ENCODE measurements at places on chromosomes 12 and 14. TPM values are rescaled to one million over a fixed set of nuclear protein-coding genes. Genes with fewer than 3 reads are reported as not detected.

The HAL gene
- 0.29 TPM for total RNA-seq

The TEX52 gene
- total RNA-seq: not detected

GRCh38 chr14:103095210-103095778 lies 769 bp downstream of the EXOC3L4 start:
- no peak for DNase-seq

GRCh38 chr12:122609732-122610131 lies 82.7 kb downstream of the KNTC1 start:
- DNase-seq: no peak

GRCh38 chr12:28795311-28795710 lies 353.8 kb upstream of the FAR2 start:
- no peak for DNase-seq

DNA sequence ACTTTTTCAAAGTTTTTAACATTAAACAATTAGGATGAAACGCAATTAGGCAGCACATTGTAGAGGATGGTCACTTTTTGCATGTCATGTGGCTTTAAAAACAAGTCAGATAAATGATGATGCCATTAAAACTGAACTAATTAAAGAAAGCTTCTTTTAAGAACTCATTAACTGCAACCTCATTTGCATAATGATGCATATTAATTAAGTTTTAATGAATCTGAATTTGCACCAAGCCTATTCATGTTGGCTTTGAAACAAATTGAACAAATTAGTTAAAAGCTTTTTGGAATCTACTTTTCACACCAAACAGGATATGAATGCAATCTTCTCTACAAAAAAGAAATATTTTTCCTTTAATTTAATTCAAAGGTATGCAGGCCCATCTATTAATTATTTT lies 499.0 kb downstream of the VRK1 start:
- no peak for DNase-seq

- peak; percentile 59 for DNase-seq
These were observed 52.1 kb downstream of the CCDC88C start for GRCh38 chr14:91365552-91365951.

DNA sequence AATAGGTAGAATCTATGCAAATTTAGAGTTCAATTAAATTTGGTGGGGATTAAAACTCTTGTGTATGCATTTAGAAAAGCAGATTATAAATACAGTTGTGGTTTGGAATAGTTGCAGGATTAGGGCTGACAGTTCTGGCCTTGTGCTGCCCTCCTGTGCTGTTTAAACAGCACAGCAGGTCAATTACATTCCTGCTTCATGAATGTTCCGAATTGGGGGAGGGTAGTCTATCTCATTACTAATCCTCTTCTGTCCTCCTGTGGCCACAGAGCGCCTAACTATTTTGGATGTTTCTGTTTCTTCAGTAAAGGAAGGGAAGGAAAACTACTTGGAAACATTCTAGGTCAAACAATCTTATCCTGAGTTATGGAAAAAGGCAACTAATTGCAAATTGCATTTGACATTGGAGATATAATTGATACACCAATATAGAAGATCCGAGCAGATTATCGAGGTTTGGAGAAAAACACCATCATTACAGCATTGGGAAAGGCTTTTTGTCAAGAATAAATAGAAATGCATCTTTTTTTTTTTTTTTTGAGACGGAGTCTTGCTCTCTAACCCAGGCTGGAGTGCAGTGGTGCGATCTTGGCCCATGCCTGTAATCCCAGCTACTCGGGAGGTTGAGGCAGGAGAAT lies 8.7 kb upstream of the GPR19 start:
- peak; percentile 49 for DNase-seq

GRCh38 chr14:36570065-36570464 lies 12.3 kb downstream of the NKX2-8 start:
- DNase-seq: no peak

- peak; percentile 50 for DNase-seq
These were observed 51.9 kb upstream of the NUDT4 start for GRCh38 chr12:93325855-93326254.

The HCFC2 gene
- 27.7 TPM for total RNA-seq

The ZNF891 gene
- total RNA-seq: 1.4 TPM

DNA sequence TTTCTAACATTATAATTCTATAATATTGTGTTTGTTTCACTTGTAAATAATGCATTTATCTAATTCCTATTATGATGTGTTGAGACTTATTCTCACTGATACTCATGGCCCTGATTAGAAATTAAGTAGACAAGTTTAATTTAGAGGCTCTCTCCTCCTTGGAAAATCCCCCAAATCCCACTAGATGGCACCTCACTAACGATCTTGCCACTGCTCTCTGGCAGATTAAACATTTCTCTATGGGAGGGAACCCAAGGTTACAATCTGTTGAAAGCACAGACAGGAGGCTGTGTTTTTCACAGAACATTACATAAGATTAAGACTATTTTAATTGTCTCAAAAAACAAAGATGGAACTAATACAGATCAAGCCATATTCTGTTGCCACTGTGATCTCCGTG lies 318.7 kb downstream of the LRFN5 start:
- DNase-seq: no peak

DNA sequence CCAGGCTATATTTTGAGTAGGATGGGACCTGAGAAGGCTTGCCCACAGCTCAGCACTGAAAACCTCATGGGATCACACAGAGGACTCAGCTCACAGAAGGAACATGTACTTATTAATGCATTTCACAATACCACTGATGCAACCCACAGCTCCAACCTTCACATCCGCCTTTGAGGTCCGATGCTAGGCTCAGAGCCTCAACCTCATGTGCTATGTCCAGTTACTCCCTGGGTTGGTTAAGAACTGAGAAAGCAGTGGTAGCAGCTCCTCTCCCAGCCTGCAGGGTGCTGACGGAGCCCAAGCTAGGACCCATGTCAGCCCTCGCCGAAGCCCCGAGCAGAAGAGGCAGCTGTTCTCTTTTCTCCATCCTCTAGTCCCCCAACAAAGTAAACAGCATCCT lies 52.9 kb downstream of the SPTB start:
- DNase-seq: no peak

DNA sequence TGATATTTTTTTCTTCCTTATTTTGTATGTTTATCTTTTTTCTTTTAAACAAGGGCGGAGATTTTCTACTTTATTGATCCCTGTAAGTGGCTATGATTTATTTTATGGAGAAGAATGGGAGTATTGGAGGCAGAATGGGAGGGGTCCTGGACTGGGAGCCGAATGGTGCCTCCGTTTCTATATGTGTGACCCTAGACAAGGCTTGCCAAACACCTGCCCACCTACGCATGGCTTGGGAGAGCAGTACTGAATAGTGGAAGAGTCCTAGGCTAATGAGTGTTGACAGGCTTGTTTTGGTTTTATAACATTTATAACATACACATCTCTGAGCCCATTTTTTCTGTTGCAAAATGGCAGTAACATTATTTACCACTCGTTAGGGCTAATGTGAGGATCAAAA lies 29.0 kb downstream of the STK38L start:
- no peak for DNase-seq

DNA sequence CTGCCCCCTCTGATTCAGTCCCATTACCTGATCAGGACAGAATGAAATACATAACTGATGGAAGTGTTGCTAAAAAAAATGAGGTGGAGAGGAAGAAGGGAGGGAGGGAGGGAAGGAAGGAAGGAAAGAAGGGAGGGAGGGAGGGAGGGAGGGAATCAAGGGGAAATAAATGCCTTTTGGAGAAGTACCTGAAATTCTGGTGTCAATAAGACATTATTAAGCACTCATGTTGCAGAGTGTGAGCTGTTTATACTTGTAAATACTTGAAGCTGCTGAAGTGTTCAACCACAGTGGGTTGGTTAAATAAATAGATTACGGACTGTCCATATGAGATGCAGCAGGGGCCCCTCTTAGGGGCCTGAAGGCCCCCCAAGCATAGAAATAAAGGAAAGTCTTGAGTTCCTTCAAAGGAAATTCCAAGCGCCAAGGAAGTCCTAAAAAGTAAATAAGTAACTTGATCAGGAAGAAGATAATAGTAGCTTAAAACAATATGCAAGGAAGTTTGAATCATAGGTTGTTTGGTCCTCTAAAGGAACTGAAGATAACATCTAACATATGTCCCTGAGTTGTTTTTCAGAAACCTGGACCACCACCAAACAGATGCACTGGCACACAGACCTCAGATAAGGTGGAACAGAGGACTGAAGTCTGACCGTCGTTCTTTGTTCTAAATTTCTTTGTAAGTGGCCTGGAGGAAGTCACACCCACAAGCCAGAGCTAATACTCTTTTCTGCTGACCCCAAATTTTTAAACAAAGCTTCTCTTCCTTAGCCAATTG lies 110.8 kb downstream of the SEC23A start:
- no peak for DNase-seq

DNA sequence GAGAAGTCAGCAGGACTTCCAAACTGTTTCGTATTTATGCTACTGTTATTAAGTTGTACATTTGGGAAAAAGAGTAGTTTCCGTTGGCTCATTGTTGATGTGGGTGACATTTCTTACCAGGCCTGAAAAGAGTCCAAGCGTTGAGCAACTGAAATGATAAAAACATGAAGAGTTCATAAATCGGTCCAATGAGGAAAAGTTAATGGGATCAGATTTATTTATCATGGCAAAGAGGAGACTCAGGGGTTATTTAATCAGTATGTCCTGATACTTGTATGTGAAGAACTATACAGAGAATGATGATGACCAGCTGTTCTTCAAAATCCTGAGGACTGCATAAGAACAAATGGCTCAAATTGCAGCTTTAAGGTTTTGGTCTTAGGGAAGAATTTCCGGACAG lies 7.7 kb downstream of the VRK1 start:
- no peak for DNase-seq

DNA sequence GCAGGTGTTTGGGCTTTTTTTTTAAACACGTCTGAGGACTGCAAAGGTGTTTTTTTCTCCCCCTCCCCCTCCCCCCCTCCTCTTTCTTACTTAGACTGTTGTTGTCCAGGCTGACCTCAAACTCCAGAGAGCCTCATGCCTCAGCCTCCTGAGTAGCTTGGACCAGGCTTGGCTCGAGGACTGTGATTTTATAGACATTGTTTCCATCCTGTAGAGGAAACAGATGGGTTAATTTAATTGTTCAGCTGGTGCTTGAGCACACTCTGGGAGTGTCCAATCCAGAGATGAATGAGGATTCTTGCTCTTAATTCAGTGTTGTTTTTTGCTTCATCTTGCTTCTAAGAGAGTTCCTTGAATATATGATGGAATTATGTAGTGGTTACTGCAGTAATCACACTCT lies 42.1 kb downstream of the RASSF3 start:
- no peak for DNase-seq

GRCh38 chr14:73773441-73774240 lies 59.5 kb upstream of the PNMA1 start:
- DNase-seq: no peak

GRCh38 chr12:132444957-132445883 lies 44.7 kb upstream of the FBRSL1 start:
- DNase-seq: no peak

All from osteoblast (primary cell).